Panc1 (cell line): ENCODE measurements at places on chromosomes 16 and 17.

GRCh38 chr17:51427856-51428255, 167.5 kb downstream of the UTP18 start:
- no peak for DNase-seq

DNA sequence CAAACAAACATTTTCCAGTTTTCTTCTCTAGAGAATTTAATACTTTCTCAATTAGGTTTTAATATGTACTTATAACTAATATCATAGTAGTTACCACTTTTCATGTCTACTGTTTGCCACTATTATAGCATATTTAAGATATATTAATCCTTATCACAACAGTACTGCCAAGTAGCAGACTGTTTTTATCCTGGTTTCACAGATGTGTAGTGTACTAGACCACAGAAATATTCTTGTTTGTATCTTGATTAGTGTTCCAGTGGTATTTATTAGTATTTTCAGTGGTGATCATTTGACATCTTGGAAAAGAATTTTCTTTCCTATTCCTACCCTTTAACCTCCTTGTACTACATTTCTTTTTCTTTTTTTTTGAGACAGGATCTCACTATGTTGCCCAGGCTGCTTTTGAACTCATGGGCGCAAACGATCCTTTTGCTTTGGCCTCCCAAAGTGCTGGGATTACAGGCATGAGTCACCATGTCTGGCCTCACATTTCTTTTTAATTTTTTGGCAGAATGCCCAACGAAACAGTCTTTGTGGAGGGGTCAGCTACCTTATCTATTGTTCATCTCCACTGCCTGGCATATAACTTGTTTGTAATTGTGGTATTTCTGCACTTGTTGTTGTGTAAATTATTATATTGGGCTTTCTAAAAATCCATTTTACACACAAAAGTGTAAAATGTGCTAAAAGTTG, 27.2 kb downstream of the MAP2K4 start:
- DNase-seq = no peak

- no peak for DNase-seq
Measured at GRCh38 chr17:7313088-7313889, 1.9 kb downstream of the GPS2 start.

GRCh38 chr17:40018211-40019121, 3.2 kb downstream of the CSF3 start:
- DNase-seq = no peak

- no peak for DNase-seq
Measured at GRCh38 chr17:46020998-46021397, 21.9 kb downstream of the STH start.

DNA sequence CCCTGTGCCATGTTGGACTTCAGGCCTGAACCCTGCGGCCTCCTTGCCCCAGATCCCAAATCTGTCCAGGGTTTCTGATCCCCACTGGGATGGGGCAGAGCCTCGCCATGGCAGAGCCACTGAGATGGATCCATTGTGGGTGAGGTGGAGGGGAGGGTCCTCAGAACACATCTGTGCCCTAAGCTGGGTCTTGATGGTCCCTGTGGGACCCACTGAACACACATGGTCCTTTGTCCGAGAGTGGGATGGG, 38.0 kb upstream of the KSR1 start:
- no peak for DNase-seq

DNA sequence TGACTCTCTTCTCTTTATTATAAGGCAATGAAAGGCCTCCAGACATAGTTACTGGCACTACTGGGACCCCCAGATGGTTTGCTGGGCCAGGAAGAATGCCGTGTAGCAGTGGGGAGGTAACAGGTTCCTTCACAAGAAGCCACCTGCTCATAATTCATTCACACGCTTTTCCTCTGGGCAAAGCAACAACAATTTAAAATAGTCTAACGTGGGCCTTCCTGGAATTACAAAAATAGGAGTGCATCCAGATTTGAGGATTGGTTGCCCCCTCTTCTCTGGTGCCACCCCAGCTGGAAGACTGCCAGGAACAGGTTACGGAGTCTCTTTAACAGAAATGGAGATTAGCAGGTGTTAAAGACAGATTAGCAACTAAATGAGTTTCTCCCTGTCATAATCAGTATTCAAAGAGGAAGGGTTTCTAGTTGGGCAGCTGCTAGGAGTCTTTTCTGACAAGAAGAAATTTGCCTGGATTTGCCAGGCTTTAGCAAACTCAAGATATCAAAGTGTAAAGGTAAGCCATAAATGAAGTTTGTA, 409.6 kb downstream of the NPIPA8 start:
- DNase-seq = no peak

GRCh38 chr17:41544491-41544892, 16.4 kb upstream of the KRT19 start:
- no peak for DNase-seq

DNA sequence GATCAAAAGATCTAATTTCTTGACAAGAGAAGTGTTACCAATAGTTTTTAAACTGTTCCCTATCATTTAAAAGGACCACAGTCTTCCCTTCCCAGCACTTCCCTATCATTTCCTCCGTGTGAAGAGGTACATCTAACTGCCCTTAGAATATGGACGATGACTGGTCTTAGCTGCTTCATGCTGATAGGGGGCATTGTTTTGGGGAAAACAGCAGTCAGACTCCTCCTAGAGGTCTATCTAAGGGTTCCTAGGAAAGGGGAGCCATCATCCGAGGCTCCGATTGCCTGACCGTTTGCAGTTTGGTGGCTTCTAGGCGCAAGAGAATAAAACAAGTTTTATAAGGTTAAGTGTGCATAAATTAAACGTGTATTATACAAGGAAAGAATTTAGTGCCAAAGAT, 7.1 kb downstream of the FZD2 start:
- no peak for DNase-seq

DNA sequence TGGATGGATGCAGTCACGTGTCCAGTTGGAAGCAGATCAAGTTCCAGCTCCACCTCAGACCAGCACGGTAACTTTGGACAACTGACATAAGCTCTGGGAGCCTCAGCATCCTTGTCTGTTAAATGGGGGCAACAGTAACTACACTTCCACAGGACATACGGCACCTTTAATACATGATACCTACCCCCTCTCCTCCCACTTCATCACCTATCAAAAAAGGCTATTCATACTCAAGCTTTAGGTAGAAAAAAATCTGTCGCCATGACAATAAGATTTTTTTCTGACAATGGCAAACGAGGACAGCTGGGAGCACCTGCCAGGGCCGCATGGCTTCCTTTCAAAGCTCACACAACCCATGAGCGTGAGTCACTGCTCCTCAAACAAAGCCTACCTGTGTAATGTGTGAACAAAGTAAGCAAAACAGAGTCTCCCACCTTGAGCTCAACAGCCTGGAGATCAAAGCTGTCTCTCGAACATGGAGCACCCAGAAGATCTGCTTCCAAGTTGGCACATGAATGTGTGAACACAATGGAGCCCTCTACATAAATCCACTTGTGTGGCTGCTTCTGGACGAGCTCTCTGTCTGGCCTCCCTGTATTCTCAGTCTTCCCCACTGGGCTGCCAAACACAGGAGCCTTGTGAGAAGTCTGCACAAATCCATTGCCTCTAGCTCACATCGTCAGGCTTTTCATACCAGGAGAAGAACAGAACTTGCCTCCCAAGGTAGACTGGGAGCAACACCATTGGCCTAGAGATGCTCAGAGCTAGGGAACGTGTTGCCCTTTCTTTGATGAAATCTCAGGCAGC, 459.7 kb downstream of the SOX9 start:
- DNase-seq = no peak

DNA sequence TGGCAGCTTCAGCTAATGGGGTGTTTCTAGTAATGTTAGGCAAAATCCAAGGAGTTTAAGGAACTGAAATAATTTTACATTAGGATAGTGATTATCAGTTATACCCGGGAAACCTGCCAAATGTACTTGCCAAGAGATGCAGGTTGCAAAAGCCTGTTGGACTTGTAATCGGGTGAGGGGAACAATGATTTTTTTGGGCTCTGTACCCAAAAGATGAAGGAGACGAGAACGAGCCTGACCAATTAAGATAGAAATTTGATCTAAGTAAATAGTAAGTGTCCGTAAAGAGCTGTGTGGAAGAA, 56.3 kb upstream of the ARL4D start:
- DNase-seq = no peak

- no peak for DNase-seq
Measured at GRCh38 chr17:66317629-66318028, 15.2 kb downstream of the PRKCA start.

DNA sequence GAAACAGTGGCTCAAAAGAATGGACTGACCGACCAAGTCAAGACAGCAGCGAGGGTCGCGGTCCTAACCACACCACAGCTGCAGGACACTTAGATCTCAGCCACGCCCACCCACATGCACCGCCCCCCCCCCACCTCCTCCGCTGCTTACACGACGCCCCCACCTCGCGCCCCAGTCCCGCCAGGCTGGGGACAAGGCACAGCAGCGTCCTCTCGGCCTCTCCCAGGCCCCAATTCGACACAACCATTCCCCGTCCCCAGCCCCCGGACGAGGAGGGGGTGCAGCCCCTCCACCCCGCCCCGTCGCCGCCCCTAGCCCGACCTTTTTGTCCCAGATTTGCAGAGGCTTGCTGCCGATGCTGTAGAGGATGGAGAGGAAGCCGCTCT, 477 bp downstream of the CFAP20 start:
- DNase-seq = no peak

DNA sequence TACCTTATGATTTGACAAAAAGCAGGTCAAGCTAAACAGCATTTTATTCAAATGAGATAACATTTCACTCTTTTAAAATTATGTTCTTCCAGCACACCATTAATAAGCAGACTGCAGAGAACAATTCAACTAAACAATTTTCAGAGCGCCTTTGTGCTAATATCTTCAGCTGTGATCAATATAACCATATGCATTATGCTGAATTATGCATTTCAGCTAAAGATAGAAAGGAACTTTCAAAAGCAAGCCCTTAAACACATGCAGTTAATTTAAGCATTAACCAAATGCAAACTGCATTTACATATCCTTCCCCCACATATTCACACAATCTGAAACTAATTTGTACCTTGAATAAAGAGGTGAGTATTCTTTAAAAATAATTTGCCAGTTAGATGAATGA, 41.6 kb downstream of the RPGRIP1L start:
- no peak for DNase-seq

GRCh38 chr17:75105126-75106080, 4.4 kb upstream of the ARMC7 start:
- no peak for DNase-seq

- DNase-seq = peak; percentile 91
Measured at GRCh38 chr17:5516060-5516792, 29.9 kb downstream of the MIS12 start.

- no peak for DNase-seq
Measured at GRCh38 chr17:81395600-81396277, 482 bp downstream of the BAHCC1 start.

- DNase-seq = no peak
Measured at GRCh38 chr17:58329810-58330537, 1.4 kb upstream of the TSPOAP1 start.

DNA sequence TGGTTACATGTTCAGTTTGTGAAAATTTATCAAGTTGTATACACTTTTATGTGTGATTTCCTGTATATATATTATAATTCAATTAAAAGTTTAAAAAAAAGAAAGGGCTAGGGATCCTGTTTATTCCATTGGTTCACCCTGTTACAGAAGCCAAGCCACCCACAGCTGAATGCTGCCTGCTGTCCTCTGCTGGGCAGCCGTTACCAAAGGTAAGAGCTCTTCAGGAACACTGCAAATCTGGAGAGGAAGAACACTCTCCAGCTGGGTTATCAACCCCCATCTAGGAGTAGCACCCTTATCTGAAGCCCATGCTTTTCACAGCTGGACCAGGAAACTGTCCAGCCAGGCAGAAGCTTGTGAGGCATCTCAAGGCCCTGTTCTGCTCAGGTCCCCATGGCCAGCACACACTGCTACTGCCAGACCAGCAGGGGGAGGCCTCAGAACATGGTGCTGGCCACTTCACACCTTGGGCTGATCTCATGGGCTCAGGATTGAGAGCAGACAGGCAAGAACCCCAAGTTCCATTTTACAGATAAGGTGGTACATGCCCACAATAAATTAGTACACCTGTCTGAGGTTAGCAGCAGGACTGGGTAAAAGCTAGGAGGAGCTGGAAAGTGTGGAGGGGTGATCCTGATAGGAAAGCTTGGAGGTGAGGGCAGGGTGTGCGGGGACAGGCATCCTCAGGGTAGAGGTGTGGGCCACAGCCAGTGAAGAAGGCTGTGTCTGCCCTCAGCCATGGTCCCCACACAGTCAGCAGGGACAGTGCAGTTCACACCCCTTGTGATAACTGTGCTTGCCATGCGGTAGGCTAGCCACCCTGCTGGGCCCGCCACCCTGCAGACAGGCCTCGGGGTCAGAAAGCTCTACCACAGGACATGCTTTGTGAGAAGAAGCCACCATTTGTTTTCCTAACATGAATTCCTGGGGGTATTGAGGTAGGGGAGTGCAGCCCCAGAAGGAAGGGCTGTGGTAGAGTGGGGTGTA, 54.3 kb upstream of the SREBF1 start:
- DNase-seq = peak; percentile 52

GRCh38 chr17:51165680-51166197, 472 bp upstream of the NME2 start:
- no peak for DNase-seq

- no peak for DNase-seq
Measured at GRCh38 chr17:19724501-19725420, 8.4 kb upstream of the SLC47A2 start.
